ENCODE measurements at places on chromosomes 16 and 17.
A peak's percentile ranks its signal among the peaks of the same experiment; 100 is the strongest.

DNA sequence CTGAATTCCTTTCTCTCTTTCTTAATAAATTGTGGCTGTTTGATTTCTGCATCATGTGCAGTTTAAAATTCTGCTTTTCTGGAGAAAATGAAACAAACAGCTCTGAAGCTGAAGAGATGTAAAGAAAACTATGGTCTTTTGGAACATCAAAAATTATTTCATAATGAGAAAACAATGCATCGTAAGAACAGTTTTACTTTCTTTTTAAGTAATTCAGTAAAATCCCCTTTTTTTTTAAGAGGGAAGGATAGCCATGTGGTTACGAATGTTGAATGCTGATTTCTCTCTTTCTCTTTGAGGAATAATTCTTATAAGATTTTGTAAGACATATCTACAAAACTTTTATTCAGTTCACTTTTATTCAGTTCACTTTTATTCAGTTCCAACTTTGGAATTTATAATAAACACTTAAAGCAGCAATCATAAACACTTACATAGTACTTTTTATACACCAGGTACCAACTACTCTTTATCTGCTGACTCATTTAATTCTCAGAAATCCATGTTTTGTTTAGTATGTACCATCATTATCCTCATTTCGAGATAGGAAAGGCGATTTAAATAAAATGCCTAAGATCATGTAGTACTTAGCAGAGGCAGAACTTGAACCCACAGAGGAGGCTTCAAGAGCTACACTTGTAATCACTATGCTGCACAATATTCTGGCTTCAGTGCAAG is 26.6 kb downstream of the CNTNAP4 start:
- no peak for DNase-seq

DNA sequence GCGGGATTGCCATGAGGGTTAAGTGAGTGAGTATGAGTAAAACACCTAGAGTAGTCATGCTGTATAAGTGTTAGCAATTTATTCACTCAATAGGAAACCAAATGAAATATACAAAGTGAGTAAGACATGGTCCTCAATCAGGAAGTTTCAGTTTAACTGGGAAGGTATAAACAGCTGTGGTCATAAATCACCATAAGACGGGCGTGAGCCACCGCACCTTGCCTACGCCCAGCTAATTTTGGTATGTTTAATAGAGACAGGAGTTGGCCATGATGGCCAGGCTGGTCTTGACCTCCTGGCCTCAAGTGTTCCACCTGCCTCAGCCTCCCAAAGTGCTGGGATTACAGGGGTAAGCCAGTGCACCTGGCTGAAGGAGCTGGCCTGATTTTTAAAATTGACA is 27.0 kb downstream of the RNF135 start:
- DNase-seq: no peak

GRCh38 chr16:12614662-12615278 is 188.9 kb downstream of the CPPED1 start:
- DNase-seq: no peak

- no peak for DNase-seq
Measured at GRCh38 chr17:8046929-8047768, 8.3 kb downstream of the ALOX15B start.

- no peak for DNase-seq
Measured at GRCh38 chr16:75072239-75072947, 44.2 kb downstream of the LDHD start.

DNA sequence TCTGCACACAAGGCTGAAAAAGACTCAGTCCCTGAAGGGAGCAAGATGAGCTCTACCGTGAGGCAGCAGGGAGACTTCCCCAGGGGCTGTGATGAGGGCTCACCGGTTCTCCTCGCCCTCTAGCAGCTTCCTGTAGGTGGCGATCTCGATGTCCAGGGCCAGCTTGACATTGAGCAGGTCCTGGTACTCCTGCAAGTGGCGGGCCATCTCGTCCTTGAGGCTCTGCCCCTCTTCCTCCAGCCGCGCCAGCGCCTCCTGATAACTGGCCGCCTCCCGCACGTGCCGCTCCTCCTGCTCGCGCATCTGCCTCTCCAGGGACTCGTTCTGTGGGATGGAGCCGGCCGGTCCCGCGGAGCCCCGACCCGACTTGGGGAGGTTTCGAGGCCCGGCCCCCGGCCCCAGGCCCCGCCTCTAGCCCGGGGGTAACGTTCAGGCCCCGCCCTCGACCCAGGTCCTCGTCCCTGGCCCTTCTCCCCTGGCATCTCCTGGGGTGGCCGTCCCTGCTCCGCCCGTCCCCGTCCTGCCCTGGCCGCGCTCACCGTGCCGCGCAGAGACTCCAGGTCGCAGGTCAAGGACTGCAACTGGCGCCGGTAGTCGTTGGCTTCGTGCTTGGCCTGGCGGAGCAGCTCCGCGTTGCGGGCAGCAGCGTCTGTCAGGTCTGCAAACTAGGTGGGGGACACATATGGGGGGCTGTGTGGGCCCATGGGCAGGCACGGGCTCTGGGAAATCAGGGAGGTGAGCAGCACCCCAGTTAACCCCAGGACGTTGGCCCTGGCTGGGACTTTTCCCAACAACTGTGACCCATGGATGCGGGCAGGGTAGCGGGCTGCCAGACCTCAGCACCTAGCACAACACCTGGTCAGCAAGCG is 3.9 kb downstream of the GFAP start:
- DNase-seq: peak; percentile 54

- DNase-seq: no peak
Measured at GRCh38 chr17:7927596-7927995, 2.1 kb downstream of the KCNAB3 start.

DNA sequence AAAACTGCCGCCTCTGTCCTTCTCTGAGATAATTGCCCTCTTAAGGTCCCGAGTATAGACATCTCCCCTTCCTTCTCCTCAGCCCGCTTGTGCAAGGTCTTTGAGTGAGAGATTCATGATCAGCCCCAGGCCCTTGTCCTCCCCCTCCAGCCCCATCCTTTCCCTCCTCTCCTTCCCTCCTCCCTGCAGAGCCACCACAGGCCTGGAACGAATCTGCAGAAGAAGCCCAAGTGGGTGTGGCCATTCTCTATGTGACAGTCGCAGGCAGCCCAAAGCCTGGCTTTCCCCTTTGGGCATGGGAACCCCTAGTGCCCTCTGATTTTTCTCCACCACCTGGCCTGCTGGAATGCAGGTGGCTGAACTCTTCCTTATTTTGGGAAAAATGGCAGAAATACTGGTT is 7.2 kb upstream of the NDRG4 start:
- no peak for DNase-seq

DNA sequence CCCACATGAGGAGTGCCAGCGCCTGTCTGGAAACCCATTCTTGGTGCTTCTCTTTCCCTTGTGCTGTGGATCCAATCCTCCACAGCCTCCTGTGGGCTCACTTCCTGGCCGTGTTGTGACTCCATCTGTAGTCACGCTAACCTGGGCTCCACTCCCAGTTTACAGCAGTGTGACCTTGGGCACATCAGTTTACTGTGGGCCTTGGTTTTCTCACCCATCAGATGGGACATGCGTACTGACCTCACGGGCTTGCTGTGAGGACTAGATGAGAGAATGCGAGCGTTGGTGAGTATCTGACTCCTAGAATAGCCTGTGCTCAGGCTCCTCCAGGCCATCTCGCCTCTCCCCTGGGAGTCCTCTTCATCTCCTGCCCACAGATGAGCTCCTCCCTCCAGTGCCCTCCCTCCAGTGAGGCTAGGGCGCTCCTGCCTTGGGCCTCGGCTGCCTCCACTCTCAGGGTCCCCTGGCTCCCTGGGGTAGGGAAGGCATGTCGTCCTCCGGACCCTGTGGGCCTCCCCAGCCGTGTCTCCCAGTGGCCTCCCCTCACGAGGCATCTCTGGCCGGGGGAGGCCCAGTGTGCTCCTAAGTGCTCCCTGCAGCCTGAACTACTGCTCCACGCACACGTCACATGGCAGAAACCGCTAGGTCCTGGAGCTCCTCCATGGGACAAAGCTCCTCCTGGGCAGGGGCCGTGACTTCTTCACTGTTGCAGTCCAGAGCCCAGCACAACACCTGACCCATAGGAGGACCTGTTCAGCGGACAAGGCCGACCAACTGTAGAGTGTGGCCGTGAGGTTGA is 5.2 kb upstream of the FOXJ1 start:
- DNase-seq: no peak

DNA sequence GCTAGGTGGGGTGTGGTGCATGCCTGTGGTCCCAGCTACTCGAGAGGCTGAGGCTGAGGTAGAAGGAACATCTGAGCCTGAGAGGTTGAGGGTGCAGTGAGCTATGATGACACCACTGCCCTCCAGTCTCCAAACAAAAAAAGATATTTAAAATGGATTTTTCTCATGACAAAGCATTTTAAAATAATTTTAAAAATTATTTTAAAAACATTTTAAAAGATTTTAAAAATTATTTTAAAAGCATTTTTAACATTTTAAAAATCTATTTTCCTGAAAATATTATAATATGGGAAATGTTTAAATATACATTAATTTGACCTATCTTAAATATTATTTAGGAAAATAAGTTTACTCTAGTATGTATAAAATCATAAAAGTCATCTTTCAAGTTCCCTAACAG is 26.8 kb downstream of the MED13 start:
- no peak for DNase-seq

DNA sequence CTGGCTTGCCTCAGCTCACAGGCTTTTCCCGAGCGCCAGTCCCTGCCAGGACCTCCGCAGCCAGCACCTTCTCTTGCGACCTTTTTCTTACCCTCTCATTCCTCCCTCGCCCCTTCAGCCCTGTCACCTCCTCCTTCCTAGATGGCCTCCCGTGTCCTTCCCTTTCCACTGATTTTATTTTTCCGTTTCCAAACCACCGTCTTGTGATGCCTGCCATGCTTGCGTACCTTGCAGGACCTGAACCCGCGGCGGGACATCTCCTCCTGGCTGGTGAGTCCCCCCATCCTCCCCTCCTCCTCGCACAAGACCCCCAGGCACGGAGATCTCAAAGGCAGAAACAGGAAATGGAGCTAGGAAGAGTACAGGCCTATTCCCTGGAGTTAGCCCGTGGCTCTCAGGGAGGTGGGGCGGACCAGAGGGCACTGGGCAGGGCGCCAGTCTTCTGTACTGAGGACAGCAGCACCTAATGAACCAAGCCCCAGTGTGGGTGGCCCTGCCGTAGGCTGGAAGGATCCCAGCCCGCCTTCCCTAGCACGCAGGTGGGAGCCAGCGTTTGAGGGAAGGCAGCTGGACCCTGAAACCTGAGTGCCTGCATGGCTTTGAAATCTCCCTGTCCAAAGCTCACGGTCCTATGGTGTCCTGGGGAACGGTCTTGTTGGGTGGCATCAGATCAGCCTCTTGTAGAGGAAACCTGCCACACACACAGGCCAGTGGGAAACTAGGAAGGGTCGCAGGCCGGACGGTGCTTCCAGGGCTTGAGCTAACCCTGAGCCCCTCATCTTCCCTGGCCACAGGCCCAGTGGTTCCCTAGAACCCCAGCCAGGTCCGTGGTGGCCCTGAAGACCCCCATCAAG is 612 bp downstream of the CISD3 start:
- no peak for DNase-seq

GRCh38 chr17:82051776-82052637 is at the start of the genes GPS1 and RFNG:
Gene GPS1 (plus strand): TSS chr17:82051898. CDS start chr17:82051932, 34 bp downstream.
Gene RFNG (minus strand): TSS chr17:82051811. CDS start chr17:82051766, 45 bp downstream.
- peak; percentile 87 for DNase-seq

GRCh38 chr17:48559840-48560817 is 15.2 kb upstream of the HOXB2 start:
- DNase-seq: no peak
